ENCODE measurements at places on chromosomes 4 and X.

DNA sequence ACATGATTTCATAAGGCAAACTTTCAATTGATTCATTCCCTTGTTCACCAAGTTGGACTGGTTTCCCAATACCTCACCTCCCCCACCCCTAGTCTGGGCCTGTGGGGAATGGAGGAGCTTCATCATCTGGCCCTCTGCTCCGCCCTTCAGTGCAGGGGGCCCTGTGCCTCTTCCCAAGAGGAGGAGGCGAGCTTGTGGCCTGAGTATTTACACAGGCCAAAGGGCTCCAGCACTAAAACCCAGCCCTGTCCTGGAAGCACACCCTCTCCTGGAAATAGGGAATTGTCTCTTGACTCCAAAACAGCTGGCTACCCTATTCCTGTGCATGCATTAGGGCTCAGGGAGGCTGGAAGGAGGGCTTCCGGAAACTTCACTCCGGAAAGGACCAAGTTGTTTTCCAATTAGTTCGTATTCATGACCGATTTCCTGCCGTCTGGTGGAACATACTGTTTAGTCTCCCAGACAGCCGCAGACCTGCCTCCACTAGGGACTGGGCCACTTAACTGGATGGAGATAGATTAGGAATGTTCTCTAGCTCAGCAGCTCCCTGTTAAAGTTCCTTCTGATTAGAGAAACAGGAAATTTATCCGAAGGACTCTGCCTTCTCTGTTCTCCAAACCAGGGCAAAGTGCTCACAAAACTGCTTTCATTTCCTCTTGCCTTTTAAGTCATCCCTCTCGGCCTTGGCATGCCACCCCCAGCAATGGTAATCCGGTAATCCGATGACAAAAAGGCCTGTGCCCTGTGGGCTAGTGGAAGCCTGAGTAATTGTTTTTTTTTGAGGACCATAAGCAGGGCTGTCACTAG, 5.8 kb downstream of the SRPX2 start:
- DNase-seq: no peak

- no peak for DNase-seq
These were observed 2.5 kb upstream of the DDX60 start for GRCh38 chr4:168321006-168321405.

GRCh38 chr4:5424211-5424610, 284.1 kb downstream of the EVC2 start:
- no peak for DNase-seq

- no peak for DNase-seq
These were observed 30.0 kb downstream of the SMIM31 start for GRCh38 chr4:164783976-164784375.

- DNase-seq: no peak
These were observed 13.5 kb downstream of the KDM5C start for GRCh38 chrX:53211391-53211978.

DNA sequence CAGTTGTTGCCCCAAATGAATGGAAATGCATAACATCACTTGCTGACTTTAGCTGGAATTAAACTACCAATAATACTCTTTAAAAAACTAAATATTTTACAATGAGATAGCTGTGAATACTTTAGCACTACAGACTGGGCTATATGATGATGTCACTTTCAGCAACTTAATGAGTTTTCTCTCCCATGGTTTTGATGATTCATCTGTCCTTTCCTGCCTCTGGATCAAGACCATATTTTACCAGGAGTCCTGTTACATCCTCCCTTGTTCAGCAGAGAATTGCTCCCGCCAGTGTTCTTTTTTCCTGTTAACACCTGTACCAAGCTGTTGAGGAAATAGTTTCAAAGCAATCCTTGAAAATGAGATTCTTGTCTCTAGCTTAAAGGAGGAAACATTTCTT, 543.0 kb downstream of the SPRY1 start:
- no peak for DNase-seq

DNA sequence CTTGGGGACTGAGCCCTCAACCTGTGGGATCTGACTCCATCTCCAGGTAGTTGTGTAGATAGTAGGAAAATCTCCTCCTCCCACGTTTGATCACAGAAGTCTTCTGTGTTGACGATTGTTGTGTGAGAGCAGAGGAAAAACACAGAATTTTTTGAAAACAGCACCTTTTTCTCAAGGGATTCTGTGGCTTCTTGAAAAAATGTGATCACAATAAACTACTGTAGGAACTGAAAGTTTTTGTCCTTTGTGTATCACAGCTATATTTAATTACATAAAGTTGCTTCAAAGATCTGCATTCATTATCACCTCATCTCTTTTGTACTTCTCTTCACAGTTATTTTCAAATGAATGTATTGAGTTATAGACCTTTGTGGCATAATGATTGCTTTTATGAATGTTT, 85.1 kb downstream of the AFF1 start:
- no peak for DNase-seq

DNA sequence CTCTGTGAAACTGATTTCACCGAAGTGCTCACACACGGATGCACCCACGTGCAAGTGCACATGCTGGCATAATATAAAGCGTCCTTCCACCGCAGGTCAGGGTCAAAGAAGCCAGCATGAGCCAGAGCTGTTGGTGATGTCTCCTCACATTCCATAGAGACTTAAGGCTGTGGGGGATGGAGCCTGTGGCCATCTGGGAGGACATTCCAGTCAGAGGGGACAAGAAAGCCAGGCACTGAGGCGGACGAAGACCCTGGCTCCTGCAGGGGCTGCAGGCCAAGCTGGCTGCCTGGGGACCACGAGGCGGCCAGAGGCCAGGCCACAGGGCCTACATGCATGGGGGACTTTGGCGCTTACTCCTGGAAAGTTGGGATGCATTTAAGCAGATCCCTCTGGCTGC, 7.7 kb downstream of the RNF212 start:
- DNase-seq: no peak

DNA sequence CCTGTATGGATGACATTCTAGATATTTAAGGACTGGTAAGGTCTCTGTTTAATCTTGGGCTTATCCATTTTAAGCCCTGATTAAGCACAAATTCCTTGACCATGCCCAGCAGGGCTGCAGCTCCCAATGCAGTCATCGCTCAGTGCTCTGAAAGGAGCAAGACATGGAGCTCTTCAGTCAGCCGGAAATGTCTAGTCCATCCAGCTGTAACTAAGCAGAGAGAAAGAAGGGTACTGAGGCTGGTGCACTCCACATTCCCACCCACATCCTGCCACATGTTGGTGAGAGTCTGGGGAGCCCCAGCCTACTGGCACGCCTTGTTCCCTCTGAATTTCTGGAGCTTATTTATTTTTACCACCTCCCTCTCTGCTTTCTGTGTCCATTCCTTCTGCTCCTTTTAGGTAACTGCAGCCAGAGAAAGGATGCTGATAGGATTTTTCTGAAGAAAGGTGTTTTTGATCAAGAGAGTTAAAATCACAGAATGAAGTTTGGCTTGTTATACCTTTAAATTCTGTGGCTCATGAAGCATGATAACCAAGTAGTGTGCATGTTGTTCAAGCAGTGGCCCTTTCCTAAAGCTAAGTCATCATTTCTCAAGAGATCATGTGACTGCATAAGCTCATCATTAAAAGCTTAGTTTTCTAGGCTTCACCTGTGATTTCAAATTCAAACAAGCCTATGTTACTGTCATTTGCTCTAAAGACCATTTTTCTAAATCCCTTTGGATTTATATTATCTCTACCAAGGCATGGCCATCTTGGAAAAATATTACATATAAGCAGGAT, 74.0 kb downstream of the GALNT7 start:
- no peak for DNase-seq

GRCh38 chrX:7889135-7889534, 38.1 kb downstream of the PNPLA4 start:
- no peak for DNase-seq
